ENCODE measurements at places on chromosomes 5 and 9.

DNA sequence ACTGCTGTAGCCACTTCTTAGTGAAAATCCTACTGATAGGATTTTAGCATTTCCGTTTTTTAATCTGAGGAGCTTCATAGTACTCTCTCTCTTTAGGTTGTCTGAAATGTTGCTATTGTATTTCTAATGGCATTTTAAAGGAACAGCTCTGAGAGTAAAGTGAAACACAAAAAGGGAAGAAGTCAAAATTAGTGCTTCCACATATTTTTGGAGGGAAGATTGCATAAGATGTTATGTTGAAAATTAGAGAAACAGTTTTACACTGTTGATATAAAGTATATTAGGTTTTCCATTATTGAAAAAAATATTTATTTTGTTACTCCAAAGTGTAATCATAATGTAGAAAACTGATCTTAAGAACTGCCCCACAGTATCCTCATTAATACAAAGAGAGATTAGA is 525.1 kb downstream of the TAF11L14 start:
- no peak for DNase-seq

GRCh38 chr5:132020568-132021339 is 9.3 kb upstream of the ACSL6 start:
- DNase-seq: no peak

DNA sequence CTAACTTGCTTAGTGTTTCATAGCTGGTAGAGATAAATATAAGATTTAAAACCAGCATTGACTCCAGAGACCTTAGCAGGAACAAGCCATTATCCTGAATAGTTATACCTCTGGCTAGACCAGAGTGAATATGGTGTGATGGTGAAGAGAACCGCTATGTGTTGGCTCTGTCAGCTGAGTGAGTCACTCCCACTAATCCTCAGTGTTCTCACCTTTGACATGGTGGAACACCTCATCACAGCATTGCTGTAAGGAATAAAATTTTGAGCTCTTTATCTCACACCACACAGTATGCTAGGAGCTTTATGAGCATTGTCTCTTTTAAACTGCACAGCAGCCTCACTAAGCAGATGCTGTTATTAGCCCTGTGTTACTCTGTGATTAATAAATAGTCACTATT is 90.7 kb upstream of the DHFR start:
- no peak for DNase-seq

DNA sequence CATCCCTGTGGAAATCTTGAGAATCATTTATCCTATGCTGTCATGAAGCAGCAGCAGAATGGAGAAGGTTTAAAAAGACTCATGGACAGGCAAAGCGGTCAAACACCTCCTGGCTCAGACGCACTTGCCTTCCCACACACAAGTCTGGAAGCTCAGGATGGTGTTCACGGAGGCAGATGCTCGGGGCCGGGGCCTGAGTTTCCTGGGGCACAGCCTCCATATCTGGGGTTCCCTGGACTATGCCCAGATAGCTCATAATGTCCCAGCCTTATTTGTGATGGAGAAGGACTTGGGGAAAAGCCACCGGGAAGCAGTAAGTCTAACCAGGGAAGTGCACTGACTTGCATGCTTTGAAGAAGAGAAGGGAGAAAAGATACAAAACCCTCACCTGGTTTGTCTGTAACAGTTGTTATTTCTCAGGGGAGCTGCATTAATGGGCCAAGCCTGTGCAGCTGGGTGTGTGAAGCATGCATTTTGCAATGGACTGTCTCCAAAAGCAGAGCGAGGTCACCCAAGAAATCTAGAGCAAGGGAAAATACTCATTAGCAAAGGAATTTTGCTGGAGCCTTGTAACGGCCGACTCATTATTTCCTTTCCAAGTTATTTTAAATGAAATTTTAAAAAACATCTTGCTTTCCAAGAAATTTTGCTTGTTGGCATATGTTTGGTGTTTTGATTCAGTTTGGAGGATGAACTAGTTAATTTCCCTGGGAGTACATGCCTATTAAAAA is 3.4 kb downstream of the S1PR3 start:
- no peak for DNase-seq

GRCh38 chr9:36148311-36149051 is 11.9 kb downstream of the GLIPR2 start:
- peak; percentile 88 for DNase-seq

DNA sequence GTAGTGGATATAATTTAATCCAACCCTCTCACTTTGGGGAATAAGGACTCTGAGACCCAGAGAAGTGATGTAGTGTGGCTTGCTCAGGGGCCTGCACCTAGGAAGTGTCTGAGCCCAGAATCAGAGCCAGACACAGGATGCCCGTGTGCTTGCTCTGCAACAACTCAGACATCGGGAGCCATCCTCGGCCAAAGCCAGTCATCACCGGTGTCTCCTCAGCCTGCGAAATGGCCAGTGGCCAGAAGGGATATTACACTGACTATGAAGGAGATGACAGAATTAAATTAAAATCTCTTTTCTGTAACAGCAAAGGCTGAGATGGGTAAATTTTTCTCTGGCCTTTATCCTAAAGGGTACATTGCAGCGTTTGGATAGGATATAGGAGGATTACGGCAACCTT is 102.9 kb downstream of the MARCHF11 start:
- DNase-seq: no peak

DNA sequence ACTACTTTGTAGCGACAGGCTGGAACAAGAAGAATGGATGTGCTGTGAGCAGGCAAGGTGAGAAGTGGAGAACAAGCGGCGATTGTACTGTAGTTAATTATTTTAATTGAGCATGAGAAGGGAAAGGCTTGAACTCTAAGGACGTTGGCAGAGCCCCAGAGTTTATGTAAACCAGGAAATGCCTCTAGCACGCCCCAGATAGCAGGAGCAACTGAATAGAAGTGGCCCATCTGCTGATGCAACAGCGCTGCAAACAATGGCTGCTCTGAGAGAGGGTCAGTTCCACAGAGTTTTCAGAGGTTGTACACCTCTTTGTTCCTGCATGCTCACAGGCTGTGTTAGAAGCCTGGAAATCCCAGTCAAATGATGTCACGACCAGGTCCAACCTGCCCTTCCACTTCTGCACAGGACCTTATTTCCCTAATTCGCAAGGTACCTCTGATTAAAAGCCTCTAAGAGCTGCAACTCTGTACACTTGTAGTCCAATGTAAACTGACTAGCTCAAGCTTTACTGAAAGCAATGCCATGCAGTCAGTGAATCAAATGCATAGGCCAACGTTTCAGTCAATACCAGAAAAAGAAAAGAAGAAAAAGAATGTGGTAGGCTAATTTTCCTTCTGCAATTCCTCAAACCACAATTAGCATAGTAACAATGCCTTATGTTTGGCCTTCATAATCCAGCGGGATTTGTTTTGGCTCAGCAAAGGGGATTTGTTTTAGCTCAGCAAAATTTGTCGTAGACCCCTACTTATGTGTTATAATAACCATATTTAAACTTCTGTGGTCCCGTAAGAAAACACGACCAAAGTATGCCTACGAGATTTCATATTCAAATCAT is 119.6 kb upstream of the RETREG1 start:
- DNase-seq: no peak
